Osteocyte (in vitro differentiated cells): ENCODE measurements at places on chromosomes 7 and 10. TPM values are rescaled to one million over a fixed set of nuclear protein-coding genes. Genes with fewer than 3 reads are reported as not detected.

Gene HERC4
- total RNA-seq, result 57.0 and 59.4 TPM in 2 replicates

Gene CCDC136
- total RNA-seq, result 10.8 and 13.3 TPM in 2 replicates

GRCh38 chr10:31618541-31619291 lies 299.7 kb downstream of the ZEB1 start:
- no peak for DNase-seq

DNA sequence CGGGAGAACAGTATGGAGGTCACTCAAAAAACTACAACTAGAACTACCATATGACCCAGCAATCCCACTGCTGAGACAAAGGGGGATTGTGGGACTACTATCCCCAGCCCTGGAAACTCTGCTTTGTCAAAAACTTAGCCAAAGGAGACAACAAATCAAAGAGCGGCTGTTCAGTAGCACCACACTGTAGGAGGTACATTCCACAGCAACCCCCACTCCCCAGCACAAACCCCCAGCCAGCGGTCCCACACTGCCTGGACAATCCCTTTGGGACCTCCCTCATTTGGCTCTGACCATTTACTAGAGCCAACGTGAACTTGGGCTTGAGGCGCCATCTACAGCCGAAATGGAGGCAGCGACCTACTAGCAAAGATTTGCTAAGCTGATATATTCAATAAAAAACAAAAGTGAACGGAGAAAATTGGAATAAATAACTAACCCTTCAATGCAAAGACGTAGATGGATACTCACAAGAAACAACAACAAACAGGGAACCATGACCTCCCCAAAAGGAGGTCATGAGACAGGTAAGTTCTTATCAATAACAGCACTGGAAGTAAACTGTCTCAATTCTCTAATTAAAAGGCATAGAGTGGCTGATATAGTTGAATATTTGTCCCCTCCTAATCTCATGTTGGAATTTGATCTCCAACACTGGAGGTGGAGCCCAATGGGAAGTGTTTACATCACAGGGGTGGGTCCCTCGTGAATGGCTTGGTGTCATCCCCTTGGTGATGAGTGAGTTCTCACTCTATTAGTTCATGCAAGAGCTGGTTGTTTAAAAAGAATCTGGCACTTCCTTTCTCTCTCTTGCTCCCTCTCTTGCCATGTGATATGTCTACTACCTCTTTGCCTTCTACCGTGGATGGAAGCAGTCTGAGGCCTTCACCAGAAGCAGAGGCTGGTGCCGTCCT lies 119.0 kb upstream of the KCNMA1 start:
- no peak for DNase-seq

DNA sequence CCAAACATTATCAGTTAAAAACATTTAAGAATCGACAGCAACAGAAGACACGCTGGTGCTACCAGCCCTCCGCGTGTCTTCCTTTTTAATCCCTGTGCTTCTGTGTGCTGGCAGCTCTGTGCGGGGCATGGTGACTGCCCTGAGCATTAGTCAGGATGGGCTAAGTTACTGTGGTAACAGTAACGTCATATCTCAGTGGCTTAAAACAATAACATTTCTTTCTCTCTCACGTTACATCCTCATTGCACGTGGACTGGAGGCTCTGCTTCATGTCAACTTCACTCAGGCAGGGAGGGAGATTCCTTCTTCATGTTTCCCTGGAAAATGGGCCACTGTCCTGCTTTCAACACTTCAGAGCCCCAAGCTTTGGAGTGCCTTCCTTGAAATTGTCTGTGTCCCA lies 378.5 kb downstream of the CCSER2 start:
- no peak for DNase-seq

GRCh38 chr10:46247808-46248569 lies 38.8 kb upstream of the ANTXRL start:
- peak; percentile 79 for DNase-seq

DNA sequence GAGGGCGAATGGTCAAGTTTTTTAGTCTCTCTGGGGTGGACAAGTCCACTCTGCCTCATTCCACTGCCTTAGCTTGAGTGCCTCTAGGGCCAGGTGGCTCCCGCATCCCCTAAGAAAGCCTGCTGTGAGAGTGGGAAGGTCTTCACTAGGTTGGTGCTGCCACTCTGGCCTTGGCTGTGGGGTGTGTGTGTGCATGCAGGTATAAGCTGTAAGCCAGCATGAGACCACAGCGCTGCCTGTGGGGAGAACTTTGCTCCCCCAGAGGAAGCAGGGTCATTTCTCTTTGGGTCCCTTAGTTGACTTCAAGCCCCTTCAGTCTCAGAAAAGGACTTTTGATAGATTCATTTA lies 25.5 kb upstream of the PCBD1 start:
- no peak for DNase-seq

GRCh38 chr7:157555944-157556641 lies 219.3 kb downstream of the DNAJB6 start:
- no peak for DNase-seq
